ENCODE measurements at places on chromosomes 4 and X. TPM values are rescaled to one million over a fixed set of nuclear protein-coding genes. Genes with fewer than 3 reads are reported as not detected.
A peak's percentile ranks its signal among the peaks of the same experiment; 100 is the strongest.

GRCh38 chrX:69025802-69026301, 139.4 kb downstream of the PJA1 start:
- DNase-seq = no peak

Gene UGT2B10
- polyA plus RNA-seq = 0.33 TPM

DNA sequence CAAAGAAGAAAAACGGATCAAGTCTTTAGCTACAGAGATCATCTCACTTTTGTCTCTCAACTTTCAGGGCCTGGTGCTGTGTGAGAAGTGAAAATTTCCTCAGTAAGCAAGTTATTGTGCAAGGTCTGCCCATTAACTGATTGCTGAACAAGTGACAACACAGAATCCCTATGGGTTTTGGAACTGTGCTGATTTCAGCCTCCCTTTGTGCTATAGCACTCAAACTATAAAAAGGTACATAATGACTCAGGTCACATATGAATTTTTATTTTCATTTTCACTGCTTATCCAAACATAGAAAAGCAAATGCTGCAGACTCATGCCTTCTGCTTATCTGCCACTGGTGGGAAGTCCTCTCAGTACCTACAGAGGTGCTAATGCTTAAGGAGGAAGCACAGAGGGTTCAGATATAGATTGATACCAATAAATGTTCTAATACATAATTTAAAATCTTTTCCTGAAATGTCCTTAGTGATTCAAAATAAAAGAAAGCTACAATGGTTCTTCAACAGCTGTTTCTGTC, 576.2 kb upstream of the CT83 start:
- no peak for DNase-seq

DNA sequence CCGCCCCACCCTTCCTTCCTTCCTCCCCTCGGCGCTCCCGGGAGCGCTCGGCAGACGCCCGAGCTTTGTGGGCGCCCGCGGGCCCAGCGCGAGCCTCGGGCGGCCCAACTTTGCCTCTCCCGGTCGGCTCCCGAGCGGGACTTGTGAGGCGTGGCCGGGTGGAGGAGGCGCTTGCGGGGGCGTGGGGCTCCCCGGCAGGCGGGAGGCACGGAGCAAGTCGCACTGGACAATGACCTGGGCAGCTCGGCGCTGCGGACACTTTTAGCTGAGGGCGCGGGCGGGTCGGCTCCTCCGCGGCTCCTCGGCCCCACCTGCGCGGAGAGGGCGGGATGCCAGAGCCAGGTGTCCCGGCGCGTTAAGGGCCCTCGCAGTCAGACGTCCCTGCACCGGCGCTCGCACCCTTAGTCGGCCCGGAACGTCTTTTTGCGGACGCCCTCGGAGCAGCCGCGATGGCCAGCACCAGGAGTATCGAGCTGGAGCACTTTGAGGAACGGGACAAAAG, 385 bp downstream of the DCLK2 start:
- DNase-seq = peak; percentile 35

Gene TLR2
- 6.8 TPM for polyA plus RNA-seq

Gene C1QTNF7
- polyA plus RNA-seq = 22.8 TPM

DNA sequence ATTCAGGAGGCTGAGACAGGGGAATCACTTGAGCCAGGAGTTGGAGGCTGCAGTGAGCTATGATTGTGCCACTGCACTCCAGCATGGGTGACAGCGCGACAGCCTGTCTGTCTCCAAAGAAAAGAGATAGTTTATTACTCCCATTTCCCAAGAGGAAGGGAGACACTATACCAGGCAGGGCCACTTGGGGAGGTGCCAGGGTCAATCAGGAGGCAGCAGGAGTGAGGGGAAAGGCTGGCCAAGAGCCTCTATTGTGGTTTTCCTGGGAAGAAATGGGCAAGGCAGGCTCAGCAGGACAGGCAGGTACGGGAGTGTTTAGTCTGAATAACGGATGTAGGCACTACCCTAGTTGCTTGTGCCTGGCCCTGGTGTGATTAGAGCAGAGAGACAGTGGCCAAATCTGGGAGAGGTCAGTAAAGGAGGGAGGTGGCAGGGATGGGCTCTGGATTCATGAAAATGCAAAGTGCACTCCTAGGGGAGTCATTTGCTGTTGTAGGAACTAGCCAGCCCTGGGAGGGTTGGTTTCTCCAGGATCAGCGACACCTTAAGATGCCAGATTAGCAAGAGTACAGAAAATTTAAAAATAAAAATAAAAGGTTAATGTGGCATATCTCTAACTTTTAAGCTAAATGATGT, 20.2 kb upstream of the CDKN2AIP start:
- no peak for DNase-seq
